ENCODE measurements at places on chromosomes 12 and 14.

DNA sequence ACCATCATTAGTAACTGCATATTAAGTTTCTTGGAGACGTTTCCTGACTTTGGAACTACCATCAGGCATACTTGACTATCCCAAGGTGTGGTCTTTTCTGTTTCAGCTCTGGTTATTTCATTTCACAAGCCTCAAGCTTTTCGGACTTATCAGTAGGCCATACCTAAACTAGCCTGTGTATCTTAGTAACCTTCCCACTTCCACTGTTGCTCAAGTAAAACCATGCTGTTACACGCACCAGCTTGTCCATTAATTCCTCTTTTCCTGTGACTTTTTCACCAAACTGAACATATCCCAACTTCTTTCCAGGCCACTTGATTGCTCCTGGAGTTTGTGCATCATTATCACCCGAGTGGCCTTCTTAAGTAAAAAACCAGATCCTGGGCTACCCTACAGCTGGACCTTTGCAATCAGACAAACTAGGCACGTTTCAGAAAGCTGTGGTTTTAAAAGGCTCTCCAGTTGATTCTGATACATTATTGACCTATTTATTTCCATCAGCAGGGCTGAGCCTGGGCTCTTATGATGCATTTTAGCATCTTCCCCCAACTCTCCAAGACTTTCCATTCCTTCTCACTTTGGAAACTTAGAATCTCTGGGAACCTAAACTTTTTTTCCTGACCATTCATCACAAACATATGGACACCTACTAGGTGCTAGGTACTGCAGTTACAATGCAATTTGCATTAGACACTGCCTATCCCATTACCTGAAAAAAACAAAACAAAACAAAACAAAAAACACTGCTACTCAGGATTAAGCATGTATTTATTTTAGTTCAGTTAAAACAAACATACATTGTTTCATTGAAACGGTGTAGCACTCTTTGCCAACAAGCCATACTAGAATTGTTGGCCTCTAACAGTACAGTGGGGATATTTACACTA, 14.9 kb downstream of the SLC38A2 start:
- DNase-seq: no peak

- no peak for DNase-seq
Observed at GRCh38 chr14:71021347-71022011, 114.2 kb downstream of the PCNX1 start.

GRCh38 chr12:22578328-22578727, 34.0 kb upstream of the C2CD5 start:
- DNase-seq: no peak

DNA sequence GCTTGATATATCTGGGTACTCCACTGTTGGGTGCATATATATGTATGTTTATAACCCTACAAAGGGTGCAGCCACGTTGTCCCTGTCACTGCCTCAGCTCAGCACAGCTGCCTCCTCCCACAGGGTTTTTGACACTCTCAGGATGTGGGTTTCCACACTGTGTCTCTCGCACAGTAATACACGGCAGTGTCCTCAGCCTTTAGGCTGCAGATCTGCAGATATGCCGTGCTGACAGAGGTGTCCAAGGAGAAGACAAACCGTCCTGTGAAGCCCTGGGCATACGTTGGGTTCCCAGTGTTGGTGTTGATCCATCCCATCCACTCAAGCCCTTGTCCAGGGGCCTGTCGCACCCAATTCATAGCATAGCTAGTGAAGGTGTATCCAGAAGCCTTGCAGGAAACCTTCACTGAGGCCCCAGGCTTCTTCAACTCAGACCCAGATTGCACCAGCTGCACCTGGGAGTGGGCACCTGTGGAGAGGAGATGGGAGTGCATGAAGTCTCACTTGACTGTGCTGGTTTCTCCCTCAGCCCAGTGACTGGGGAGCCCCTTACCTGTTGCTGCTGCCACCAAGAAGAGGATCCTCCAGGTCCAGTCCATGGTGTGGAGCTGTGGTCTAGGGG, 498.7 kb downstream of the TMEM121 start:
- DNase-seq: no peak

DNA sequence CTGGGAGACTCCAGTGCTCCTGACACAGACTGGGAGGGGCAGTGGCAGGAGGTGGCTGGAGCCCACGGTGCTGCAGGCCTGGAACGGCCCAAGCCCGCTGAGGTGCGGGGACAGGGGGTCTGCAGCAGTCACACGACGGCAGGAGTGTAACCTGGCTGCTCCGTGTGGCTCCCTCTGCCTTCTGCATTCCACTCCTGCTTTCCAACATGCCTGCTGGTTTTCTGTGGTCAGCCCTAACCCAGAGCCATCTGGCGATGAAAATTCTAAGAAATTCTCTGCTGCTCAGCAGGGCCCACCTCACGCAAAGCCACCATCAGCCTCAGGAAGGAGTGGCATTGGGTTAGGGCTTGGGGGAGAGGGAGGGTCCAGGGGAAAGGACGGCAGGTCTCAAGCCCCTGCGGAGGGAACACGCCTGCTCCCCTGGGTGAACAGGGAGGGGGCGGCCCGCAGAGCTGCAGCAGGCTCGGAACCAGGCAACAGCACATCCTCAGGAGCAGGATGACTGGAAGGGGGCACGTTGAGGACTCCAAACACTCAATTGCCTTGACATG, 5.0 kb upstream of the FBRSL1 start:
- DNase-seq: no peak

Data from COLO829 (cell line).